ENCODE measurements at places on chromosomes 12 and 14.
A peak's percentile ranks its signal among the peaks of the same experiment; 100 is the strongest.

GRCh38 chr14:74084277-74085046, at the start of the genes ALDH6A1 and LIN52:
Gene ALDH6A1 (minus strand): TSS chr14:74084453. CDS start chr14:74084394, 59 bp downstream.
Gene LIN52 (plus strand): TSS chr14:74084956. CDS start chr14:74084975, 19 bp downstream.
- peak; percentile 100 for DNase-seq

DNA sequence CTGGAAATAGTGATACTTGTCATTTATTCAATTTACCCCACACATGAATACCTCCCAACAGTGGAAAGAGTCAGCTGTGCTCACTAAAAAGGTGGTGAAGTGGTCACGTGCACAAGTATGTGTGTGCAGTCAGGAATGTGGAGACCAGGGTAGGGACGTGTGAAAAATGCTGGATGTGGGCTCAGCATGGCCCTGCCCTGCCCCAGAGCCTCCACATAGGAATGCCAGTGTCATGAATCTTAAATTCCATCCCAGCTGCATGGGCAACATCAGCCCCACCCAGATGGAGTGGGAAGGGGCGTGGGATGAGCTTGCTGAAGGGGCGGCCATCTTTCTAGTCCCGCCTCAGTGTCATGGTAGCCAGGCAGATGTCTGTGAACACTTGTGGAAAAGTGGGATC, 87.7 kb downstream of the C12orf75 start:
- DNase-seq, result no peak

DNA sequence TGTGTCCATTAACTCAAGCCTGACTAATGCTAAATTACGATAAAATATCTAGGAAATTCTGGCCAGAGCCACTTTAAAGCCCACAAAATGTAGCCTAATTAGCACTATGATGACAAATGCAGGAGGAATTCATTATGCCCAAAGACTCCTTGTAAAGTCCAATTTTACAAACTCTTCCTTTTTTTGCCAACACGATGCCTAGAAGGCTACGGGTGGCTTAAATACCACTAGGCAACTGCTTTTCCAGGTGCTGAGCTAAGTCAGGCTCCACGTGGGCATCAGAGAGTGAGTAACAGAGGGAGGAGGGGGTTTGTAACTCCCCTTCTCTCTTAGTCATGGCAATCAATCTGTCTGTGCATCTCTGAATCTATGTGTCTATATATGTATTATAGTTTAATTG, 172.4 kb upstream of the NTF3 start:
- DNase-seq, result no peak

- no peak for DNase-seq
Observed at GRCh38 chr12:6346235-6346832, 4.5 kb upstream of the TNFRSF1A start.

DNA sequence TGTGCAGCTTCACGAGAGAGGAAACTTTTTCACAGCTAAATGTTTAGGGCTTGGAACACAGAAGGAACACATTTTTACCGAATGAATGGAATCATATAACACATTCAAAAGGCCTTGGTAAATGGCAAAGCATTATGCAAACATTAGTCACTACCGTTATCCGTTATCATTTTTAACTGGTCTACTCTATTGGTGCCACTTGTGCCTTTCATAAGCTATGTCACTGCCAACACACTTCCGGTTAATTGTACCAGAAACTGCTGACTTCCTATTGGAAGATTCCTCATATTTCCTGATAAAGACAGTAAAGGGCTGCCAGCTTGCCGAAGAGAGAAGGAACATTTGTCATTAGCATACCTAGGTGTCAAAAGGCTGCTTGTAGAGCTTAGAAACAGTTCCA, 169.2 kb downstream of the APAF1 start:
- DNase-seq, result no peak

DNA sequence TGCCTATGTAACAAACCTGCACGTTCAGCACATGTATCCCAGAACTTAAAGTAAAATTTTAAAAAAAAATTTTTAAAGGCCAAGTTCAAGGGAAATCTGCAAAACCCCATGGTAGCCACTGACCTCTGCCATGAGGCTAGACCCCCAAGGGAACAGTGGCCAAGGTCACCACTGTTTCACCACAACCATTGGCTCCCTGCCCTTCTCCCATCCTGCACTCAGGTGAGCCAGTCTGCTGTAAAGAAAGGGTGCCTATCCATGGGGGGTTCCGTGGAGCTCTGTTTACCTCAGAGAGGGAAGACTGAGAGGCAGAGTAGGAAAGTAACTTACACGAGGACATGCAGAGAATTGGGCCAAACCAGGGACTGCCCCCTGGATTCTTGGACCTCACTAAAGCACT, 38.6 kb downstream of the VWF start:
- no peak for DNase-seq
